H4 (cell line): ENCODE measurements at places on chromosomes 3 and 15.

DNA sequence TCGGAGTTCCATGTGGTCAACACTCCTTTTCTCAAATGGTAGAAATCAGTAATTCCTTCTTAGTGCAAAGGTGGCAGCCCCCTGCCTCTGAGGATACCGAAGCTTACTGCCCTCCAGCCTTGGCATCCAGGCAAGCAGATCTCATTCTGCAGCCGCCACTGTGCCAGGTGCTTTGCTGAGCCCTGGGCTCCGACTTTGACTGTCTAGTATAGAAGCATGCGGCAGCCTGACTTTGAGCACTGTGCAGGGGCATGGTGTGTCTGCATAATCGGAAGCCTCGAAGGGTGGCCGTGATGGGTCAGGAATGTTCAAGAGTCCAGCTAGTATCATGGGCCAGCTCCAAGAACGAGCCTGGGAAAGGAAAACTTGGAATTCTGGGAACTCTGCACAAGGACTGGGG lies 39.7 kb downstream of the ABTB1 start:
- no peak for DNase-seq

GRCh38 chr15:67744331-67745072 lies 80.8 kb upstream of the SKOR1 start:
- DNase-seq = no peak

DNA sequence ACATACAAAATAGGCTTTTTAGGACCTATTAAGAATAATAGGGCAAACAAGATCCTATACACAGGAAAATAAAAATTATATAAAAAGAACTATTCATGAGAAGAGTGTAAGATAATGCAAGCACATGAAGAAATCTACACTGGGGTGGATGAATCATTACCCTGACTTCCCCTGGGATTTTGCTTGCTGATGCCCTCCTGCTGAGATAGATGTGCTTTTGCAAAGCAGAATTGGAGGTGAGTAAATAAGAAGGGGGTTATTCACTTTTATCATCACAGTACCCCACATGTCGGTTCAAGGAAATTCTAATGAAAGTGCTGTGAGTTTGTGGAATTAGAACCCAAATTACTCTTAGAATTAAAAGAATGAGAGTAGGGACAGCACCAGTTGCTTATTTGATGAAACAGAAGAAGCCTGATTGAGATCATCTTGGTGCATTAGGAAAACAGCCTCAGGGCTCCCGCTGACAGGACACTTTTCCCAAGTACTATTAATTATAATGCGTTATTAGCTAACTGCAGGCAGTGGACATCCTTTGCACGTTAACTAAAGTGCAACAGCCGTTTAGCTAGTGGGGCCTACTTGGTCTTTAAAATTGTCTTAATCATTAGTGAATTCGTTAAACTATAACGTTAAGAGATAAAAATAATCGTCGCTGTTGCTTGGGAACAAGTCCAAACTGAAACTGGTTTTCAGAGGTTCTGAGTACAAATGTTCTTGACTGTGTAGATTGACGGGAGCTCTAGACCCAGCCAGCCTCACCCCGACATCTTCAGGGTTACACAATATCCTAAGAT lies 48.4 kb downstream of the SLC2A2 start:
- no peak for DNase-seq

- no peak for DNase-seq
Measured at GRCh38 chr15:67524235-67524634, 3.3 kb downstream of the C15orf61 start.

- DNase-seq = no peak
Measured at GRCh38 chr3:21533002-21533401, 218.0 kb downstream of the ZNF385D start.

DNA sequence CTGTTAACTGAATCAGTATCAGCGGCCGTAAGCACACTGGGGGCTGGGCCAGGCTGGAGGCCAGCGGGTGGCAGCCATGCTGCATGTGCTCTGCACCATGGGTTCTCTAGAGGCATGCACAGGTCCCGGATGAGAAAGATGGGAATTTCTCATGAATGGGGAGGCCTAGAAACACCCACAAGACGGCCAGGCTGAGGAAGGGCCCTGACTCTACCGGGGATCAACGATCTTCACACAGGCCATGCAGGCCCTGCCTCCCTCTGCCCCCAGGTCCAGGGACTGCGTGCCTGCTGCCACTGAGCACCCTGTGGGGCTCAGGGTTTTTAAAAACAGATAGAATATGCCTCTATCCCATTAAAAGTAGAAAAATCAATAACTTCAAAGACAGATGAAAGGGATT lies 32.7 kb downstream of the SLC41A3 start:
- DNase-seq = no peak

GRCh38 chr15:84638103-84638502 lies 16.0 kb downstream of the WDR73 start:
- DNase-seq = peak; percentile 28

DNA sequence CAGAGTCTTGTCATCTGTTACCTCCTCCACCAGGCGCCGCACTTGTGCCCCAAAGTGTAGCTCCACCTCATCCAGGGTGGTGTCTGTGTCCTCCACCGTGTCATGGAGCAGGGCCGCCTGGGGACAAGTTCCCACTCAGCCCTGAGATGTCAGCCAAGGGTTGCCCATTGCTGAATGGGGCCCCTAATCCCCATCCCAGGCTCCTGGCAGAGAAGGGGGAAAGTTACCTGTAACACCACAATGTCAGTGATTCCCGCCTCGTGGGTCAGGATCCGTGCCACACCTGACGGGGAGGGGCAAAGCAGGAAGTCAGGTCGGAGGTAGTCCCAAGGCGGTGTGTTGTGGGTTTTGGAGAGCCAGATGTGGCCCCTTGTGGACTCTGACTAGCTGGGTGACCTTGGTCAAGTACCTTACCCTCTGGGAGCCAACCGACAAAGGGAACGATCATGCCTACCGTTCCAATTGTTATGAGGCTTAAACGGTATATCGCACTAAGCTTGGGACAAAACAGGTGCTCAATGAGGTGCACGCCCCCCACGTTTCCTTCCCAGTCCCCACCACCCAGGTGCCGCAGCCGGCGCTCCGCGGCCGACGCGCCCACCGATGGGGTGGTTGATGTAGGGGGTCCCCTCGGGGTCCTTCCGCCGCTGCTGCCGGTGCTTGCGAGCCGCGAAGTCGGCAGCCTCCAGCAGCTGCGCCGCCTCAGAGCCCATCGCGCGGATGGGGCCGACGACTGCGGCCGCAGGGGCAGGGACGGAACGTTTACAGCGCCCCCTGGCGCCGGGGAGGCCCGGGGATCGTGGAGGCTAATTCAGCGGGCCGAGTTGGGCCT lies at the start of gene HDDC3:
Gene HDDC3, minus strand, starts transcription at position 722 of the 832 bp plus-strand sequence. Its CDS starts 9 bp downstream, at position 713.
- DNase-seq = peak; percentile 82

- DNase-seq = no peak
Measured at GRCh38 chr15:65132878-65133547, 595 bp downstream of the PDCD7 start.

DNA sequence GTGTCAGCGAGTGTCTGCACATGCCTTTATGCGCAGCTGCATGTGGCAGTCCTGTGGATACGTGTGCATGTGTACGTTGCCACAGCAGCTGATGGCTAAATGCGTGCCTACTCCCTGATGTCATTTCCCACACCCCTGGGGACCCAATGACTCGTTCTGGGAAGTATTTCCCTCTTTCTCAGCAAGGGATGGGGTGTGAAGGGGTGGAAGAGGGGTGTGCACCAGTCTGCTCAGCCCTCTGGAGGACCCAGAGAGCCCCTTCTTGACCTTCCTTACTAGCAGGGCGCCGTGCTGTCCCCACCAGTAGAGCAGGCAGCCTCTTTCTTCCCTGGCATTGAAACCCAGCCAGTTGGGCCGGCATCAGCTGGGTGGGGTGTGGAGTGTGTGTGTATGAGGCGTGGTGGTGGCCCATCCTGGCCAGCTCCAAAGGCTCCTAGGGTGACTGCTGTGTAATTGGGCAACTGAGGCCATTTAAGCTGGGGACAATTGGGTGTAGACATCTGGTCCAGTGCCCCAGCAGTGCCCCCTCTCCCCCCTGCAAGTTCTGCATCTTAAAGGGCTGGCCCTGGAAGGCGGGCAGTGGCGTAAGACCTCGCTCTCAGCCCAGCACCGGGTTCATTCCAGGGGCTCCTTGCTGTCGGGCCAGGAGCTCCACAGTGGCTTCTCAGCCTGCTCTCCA lies 19.2 kb downstream of the SNX33 start:
- DNase-seq = peak; percentile 97

DNA sequence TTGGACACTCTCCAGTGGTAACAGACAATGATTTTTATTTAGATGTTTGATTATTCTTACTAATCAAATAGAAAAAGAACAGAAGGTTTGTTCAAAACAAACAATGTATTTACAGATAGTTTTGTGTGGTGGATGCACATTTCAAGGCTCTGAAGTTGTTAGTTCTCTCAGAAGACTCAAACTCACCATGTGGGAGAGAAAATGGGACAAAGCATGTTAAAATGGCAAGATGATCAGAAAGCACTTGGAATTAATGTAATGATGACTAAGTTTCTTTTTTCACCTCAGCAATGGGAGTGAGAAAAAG lies 450.5 kb upstream of the KCNMB2 start:
- DNase-seq = no peak

GRCh38 chr3:43071313-43071893 lies 34.5 kb downstream of the POMGNT2 start:
- no peak for DNase-seq

DNA sequence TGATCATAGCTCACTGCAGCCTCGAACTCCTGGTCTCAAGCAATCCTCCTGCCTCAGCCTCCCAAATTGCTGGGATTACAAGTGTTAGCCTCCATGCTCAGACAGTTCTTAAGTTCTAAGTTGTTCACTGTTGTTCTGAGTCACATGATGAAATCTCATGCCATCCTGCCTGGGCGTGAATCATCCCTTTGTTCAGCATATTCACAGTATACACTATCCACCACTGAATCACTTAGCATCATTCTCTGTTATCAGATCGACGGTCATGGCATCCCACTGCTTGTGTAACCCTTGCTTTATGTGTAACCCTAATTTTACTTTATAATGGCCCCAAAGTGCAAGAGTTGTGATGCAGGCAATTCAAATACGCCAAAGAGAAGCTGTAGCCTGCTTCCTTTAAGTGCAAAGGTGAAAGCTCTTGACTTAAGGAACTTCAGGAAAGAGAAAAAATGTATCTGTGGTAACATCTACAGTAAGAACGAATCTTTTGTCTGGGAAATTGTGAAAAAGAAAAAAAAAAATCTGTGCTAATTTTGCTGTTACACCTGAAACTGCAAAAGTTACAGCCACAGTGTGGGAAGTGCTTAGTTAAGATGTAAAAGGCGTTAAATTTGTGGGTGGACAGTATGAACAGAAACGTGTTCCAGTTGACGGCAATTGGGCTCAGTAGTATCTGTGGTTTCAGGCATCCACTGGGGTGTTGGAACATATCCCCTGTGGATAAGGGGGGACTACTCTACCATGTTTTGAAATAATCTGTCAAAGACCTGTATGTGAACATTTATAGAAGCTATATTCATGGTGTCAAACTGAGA lies 80.6 kb downstream of the PCOLCE2 start:
- DNase-seq = peak; percentile 67

DNA sequence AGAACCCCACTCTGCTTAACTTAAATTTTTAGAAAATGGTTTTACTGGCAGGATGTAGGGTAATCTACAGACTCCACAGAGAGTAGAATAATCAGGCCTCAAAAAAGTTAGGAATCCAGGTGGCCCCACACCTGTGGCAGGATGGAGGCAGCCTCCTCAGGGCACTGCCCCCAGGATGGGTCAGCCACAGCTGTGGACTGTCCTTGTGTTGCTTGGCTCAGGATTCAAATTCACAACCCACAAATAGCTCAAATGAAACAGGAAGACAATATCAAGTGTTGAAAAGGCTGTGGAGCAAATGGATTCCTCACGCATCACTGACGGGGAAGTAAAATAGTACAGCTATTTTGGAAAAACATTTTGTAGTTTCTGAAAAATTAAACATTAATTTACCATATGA lies 36.8 kb upstream of the KY start:
- DNase-seq = no peak

DNA sequence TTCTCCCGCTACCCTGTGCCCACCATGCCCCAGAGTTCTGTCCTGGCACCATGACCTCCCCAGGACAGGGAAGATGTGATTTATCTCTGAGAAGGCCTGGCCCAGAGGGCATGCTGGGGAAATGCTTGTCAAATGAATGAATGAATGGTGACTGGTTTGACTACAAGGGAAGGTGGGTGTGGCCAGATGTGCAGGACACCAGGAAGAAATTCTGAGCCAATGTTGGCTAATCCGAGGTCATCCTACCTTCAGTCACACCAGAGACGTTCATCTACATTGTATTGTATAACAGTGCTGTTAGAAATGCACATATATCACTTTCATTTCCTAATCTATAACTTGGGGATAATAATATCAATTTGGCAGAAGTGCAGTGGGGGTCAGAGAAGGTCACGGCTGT lies 138.4 kb downstream of the FAM43A start:
- DNase-seq = no peak

DNA sequence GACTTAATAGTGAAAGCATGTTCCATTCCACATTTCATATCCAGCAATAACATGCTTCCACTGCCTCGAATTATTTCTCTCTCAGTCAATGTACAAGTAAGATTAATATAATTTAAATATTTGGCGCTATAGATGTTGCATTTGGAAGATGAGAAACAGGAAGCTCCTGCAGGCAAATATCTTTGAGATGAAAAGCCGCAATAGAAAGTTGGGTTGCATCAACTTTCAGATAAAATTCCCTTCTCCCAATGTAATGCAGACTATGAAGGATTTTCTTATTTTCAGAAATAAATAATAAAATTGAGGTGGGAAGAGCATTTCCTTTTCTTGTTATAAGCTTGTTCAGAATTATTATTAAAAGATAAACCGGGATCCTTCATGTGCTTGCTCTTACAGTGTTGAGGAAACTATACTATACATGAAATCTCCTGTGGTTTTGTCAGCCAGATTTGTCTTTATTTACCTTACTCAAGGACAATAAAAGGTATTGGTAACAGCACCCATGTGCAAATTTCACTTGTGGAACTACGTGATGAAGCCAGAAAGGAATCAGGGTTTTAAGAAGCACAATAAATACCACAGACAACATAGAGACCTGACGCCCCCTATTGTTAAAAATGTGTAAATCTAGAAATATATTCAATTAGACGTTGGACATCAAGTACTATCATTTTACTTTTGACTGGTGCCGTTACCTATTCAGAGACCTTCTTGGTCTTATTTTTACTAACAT lies 307.0 kb downstream of the ARPP21 start:
- DNase-seq = no peak

DNA sequence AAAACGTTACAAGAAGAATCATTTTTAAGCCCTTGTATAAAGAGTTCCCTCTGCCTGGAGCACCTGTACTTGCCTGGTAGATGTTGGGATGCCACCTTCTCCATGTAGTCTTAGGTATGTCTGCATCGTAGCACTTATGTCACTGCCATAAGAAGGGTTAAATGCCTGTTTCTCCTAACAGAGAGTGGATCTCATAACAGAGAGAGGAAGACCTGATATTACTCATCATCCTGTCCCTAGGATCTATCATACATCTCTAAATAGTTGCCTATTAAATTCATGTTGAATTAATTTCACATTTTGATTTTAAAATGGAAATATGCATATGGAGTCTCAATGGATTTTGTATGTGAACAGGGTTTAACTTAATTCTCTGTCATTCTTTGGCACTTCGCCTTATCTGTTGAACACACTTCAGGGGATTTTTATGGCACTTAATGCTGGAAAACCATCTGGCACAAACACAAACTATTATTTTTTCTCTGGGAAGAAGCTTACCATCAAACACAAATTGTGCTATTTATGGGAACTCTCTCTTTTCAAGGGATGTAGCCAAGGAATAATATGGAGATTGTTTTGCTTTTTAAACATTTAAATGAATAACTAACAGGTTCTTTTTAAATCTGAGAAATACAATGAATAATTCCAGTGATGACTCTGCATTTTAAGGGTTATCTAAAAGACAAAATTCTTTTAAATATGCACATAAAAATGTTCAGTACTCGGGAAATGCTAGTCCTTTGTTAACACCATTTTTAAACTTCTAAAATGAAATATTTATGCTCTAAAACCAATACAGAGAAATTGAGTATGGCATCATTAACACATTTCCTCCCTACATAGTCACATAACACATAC lies 230.7 kb downstream of the ZNF385D start:
- DNase-seq = no peak
